ENCODE measurements at places on chromosomes 12 and 14.

DNA sequence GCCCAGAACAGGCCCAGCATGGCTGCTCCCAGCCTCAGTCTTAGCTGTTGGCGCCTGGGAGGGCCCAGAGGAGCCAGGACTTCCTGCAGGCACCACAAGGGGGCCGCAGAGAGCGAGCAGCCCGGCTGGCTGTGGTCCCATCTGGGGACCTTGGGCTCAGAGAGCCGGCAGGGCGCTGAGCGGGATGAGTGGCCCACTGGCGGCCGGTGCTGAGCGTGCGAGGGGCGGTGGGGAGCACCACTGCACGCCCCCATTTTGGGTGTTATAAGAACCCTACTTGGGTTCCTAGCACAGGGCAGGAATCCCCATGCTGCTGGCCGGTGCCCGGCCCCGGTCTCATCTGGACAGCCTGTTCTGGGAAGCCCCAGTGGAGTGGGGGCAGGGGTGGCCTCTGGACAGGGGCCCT lies 25.9 kb upstream of the CRIP2 start:
- no peaks in the 10 kb centered on the region for H3K4me1 ChIP-seq
- peaks cover 44% of the 10 kb centered on the region for H3K36me3 ChIP-seq
- no peaks in the 10 kb centered on the region for H3K27me3 ChIP-seq
- no peak overlapping the region for H3K4me3 ChIP-seq
- no peak overlapping the region for H3K27ac ChIP-seq
- DNase-seq = peak; percentile 35

GRCh38 chr14:95015046-95015445 lies 142.3 kb downstream of the DICER1 start:
- H3K27ac ChIP-seq = no peak overlapping the region
- H3K36me3 ChIP-seq = no peaks in the 10 kb centered on the region
- no peak overlapping the region for H3K4me3 ChIP-seq
- DNase-seq = no peak

DNA sequence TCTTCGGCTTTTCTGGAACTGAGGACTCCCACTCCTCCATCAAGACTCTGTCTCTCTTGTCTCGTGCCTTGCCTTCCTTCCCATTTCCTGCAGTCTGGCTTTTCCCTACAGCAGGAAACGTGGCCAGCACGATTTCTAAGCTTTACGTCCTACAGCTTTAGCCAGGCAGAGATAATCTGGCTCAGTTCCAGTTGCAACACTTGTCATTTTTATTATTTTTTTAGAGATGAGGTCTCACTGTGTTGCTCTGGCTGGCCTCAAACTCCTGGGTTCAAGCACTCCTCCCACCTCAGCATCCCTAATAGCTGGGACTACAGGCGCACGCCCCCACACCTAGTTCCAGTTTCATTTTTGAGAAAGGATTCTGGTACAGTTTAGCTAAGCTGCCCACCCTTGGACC lies 19.9 kb downstream of the CALM1 start:
- no peaks in the 10 kb centered on the region for H3K4me1 ChIP-seq
- H3K27me3 ChIP-seq = no peaks in the 10 kb centered on the region
- no peak overlapping the region for H3K27ac ChIP-seq
- no peak overlapping the region for H3K4me3 ChIP-seq

GRCh38 chr14:70317969-70318634 lies 41.4 kb downstream of the COX16 start:
- no peak overlapping the region for H3K27ac ChIP-seq
- no peaks in the 10 kb centered on the region for H3K36me3 ChIP-seq
- no peak overlapping the region for H3K4me3 ChIP-seq
- DNase-seq = no peak
- no peaks in the 10 kb centered on the region for H3K27me3 ChIP-seq

DNA sequence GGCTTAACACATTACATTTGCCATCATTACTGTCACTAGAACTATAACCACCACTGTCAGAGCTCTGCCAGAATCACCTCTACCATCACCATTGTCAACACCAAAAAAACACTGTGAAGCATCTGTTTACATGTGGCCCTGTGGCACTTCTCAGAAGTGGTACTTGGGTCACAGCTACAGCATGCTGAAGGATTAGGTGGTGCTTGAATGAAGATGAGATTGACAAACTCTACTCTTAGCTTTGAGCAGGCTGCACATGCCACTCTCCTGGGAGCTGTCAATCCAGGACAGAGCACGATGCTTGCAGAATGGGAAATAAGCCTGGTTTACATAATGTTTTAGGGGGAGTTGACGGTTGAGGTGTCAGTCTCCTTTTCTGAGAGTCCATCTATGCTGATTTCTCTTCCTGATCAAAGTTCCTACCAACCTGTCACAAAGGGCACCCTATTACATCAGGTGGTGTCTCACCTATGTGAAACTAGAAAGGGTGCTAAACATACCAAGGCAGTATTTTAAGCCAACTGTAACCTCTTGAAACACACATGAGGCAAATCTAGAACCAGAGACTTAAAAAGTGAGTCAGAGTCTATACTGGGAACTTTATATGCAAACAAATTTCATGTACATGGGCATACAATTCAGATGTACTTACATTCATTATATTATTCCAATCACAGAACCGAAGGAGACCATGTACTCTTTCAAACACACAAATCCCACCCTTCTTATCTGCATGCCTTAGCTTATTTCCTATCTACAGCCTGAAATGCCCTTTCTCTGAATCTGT lies 258.7 kb downstream of the EMP1 start:
- H3K4me3 ChIP-seq = no peak overlapping the region
- peaks cover 2% of the 10 kb centered on the region for H3K27me3 ChIP-seq
- no peak for DNase-seq
- no peaks in the 10 kb centered on the region for H3K36me3 ChIP-seq
- H3K4me1 ChIP-seq = no peaks in the 10 kb centered on the region
- no peak overlapping the region for H3K27ac ChIP-seq

GRCh38 chr12:116719731-116720528 lies 17.9 kb downstream of the SPRING1 start:
- no peaks in the 10 kb centered on the region for H3K27me3 ChIP-seq
- H3K4me1 ChIP-seq = no peaks in the 10 kb centered on the region
- no peak overlapping the region for H3K27ac ChIP-seq
- H3K36me3 ChIP-seq = peaks cover 87% of the 10 kb centered on the region

GRCh38 chr14:76964695-76965094 lies 63.8 kb downstream of the IRF2BPL start:
- no peak overlapping the region for H3K27ac ChIP-seq
- DNase-seq = no peak
- no peaks in the 10 kb centered on the region for H3K36me3 ChIP-seq
- peaks cover 25% of the 10 kb centered on the region for H3K4me1 ChIP-seq

GRCh38 chr12:693934-694533 lies 30.8 kb upstream of the NINJ2 start:
- peaks cover 35% of the 10 kb centered on the region for H3K4me1 ChIP-seq
- no peaks in the 10 kb centered on the region for H3K36me3 ChIP-seq
- no peak for DNase-seq
